SJCRH30 (cell line): ENCODE measurements at places on chromosomes 6 and 20. TPM values are rescaled to one million over a fixed set of nuclear protein-coding genes. Genes with fewer than 3 reads are reported as not detected.

Gene MYLK2
- 3.1 and 3.5 TPM in 2 replicates for total RNA-seq

Gene BMP5
- 61.2 and 72.3 TPM in 2 replicates for total RNA-seq

Gene LTA
- total RNA-seq, result not detected in 2 replicates

Gene ESR1
- total RNA-seq, result 0.03 TPM in 1 of 2 replicates, not detected in the other

Gene MOG
- not detected in 2 replicates for total RNA-seq

Gene SMAP1
- total RNA-seq, result 35.5 and 35.7 TPM in 2 replicates

DNA sequence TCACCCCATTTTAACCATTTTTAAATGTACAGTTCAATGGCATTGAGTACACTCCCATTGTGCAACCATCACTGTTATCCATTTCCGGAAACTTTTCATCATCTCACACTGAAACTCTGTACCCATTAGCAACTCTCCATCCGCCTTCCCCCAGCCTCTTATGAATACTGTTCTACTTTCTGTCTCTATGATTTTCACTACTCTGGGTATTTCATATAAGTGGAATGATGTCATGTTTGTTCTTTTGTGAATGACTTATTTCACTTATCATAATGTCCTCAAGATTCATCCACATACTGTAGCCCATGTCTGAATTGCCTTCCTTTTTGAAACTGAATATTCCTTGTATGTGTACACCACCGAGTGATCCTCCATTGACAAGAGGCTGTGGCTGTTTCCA lies 92.9 kb upstream of the TOX2 start:
- no peak for DNase-seq
- H3K27me3 ChIP-seq, result peaks cover 7% of the 10 kb centered on the region
- H3K4me1 ChIP-seq, result no peaks in the 10 kb centered on the region
- no peak overlapping the region for H3K4me3 ChIP-seq
- H3K36me3 ChIP-seq, result no peaks in the 10 kb centered on the region
- H3K27ac ChIP-seq, result no peak overlapping the region

DNA sequence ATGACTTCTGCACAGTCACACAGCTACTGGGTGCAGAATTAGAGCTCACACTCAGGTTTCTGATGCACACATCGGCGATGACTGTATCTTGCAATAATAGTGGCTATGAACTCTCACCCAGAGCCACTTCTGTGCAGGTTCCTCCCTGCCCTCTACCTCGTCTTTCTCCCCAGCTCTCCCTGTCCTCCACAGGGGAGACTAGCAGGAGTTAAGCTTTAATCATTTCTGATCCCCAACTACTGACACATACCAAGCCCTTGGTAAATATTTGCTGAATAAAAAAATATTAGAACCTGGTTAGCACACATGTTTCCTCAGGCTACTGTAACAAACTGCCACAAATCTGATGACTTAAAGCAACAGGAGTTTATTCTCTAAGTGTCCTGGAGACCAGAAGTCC lies 222.7 kb upstream of the FOXA2 start:
- no peak for DNase-seq
- H3K27me3 ChIP-seq, result no peaks in the 10 kb centered on the region
- no peaks in the 10 kb centered on the region for H3K36me3 ChIP-seq
- H3K4me3 ChIP-seq, result 0 out of 2 replicates have a peak overlapping the region, but pooled peaks have one; percentile 2

DNA sequence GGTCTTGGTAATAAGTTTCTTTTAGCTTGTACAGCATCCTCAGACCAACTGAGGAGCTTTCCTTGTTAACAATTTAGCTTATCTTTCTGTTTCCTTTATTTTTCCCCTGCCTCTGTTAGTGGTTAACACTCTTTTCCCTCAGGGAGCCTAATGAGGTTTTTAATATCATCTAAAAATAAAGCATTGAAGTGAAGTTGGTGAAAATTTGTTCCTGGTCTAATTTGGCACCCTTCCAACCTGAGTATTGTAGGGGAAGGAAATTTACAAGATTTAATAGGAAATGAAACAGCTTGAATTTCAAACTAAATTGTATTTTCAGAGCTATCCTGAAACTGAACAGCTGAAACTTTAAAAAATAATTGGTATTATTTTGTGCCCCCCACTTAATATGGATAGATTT lies 28.1 kb upstream of the VAPB start:
- DNase-seq, result no peak
- H3K4me3 ChIP-seq, result no peak overlapping the region
- no peaks in the 10 kb centered on the region for H3K4me1 ChIP-seq
- H3K36me3 ChIP-seq, result peaks cover 27% of the 10 kb centered on the region
- no peaks in the 10 kb centered on the region for H3K27me3 ChIP-seq

GRCh38 chr6:160391419-160392116 lies 43.4 kb downstream of the SLC22A3 start:
- H3K27ac ChIP-seq, result no peak overlapping the region
- no peak for DNase-seq
- H3K4me3 ChIP-seq, result no peak overlapping the region

DNA sequence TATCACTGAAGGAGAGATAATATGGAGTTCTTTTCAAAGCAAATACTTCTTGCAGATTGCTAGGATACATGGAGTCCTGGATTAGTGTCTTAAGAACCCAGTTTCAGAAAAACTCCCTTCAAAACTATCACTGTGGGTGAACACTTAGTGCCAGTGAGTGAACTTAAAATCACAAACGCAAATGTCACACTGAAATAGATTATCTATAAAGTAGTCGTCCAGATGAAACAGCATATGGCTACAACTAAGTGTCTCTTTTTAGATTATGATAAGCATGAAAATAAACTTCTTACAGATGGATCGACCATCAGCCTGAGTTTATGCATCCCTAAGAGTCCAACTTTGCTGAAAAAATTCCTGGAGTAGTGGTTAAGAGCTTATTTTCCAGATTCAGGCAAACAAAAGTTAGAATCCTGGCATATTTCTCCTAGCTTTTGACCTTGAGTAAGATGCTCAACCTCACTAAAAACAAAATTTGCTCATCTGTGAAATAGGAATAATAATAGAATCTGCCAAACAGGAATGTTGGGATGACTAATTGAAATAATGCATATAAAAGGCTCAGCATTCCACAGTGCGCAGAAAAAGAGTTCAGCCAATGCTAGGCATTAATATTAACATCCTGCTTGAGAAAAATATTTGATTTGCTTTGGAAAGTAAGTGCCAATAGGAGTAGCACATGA lies 70.4 kb downstream of the DOK5 start:
- no peaks in the 10 kb centered on the region for H3K36me3 ChIP-seq
- H3K4me1 ChIP-seq, result no peaks in the 10 kb centered on the region
- no peak for DNase-seq
- H3K27me3 ChIP-seq, result 0 out of 2 replicates have a peak, but pooled peaks cover 5% of the 10 kb centered on the region
- no peak overlapping the region for H3K4me3 ChIP-seq
- H3K27ac ChIP-seq, result no peak overlapping the region

DNA sequence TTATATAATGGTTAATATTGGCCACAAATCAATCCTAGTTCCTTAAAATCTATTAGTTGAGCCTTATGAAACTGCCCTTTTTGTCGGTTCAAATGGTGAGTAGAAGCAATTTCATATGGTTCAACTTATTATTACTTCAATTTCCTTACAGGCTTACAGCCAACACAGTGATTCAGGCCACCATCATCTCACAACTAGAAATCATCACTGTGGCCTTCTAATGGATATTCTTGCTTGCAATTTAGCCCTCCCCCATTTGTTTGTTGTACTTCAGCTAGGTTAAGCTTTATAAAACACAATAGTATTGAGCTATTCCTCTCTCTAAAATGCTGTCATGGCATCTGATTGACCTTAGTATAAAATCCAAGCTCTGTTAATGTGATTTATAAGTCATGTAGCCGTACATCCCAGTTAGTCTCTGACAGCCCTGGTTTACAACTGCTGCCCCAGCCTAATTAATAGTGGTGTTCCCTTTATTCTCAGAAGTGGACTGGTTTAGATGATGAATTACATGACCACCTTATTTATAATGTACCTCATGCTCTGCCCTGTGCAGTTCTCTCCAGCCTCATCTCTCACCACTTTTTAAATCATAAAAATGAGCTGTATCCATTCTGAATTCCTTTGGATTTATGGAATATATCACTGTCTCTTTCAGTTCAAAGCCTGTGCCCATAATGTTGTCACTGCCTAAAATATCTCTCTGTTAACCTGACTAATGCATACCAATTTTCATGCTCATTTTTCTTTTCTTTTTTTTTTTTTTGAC lies 36.7 kb downstream of the LAMA2 start:
- H3K4me1 ChIP-seq, result no peaks in the 10 kb centered on the region
- no peak overlapping the region for H3K27ac ChIP-seq
- H3K36me3 ChIP-seq, result no peaks in the 10 kb centered on the region
- DNase-seq, result no peak
- H3K4me3 ChIP-seq, result no peak overlapping the region

GRCh38 chr6:46044881-46045617 lies 29.4 kb upstream of the CLIC5 start:
- no peak overlapping the region for H3K4me3 ChIP-seq
- H3K4me1 ChIP-seq, result no peaks in the 10 kb centered on the region
- peak; percentile 39 for DNase-seq
- H3K27me3 ChIP-seq, result no peaks in the 10 kb centered on the region
- no peak overlapping the region for H3K27ac ChIP-seq

DNA sequence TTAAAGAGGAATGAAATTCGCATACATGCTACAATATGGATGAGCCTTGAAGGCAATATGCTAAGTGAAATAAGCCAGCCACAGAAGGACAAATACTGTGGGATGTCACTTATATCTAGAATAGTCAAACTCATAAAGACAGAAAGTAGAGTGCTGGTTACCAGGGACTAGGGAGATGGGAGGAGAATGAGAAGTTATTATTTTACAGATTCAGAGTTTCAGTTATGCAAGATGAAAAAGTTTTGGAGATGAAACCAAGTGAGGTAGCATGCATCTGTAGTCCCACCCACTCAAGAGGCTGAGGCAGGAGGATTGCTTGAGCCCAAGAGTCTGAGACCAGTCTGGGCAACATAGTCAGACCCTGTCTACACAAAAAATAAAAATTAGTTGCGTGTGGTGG lies 82.5 kb upstream of the ARID1B start:
- no peak overlapping the region for H3K4me3 ChIP-seq
- H3K4me1 ChIP-seq, result no peaks in the 10 kb centered on the region
- H3K27me3 ChIP-seq, result no peaks in the 10 kb centered on the region
- H3K36me3 ChIP-seq, result no peaks in the 10 kb centered on the region
- no peak overlapping the region for H3K27ac ChIP-seq

DNA sequence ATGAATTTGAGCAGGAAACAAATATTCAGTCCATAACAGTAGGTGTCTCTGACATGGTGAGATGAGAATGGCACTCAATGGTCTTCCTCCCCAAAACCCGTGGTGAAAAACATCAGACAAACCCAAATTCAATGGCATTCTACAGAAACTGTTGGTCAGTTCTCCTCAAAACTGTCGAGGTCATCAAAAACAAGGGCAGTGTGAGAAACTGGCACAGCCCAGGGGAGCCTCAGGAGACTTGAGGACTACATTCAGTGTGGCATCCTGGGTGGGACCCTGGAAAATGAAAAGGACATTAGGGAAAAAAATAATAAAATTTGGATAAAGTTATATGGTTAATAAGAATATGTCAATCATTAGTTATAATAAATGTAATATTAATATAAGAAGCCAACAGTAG lies 40.6 kb downstream of the LBP start:
- no peaks in the 10 kb centered on the region for H3K4me1 ChIP-seq
- no peak overlapping the region for H3K27ac ChIP-seq
- no peak for DNase-seq
- no peak overlapping the region for H3K4me3 ChIP-seq
- H3K27me3 ChIP-seq, result peaks cover 5% of the 10 kb centered on the region; the same call in 1 of the 2 replicates
- no peaks in the 10 kb centered on the region for H3K36me3 ChIP-seq

- H3K36me3 ChIP-seq, result no peaks in the 10 kb centered on the region
- no peak overlapping the region for H3K27ac ChIP-seq
- no peak overlapping the region for H3K4me3 ChIP-seq
- no peaks in the 10 kb centered on the region for H3K27me3 ChIP-seq
- no peaks in the 10 kb centered on the region for H3K4me1 ChIP-seq
Observed at GRCh38 chr20:5024982-5025381, 23.7 kb upstream of the SLC23A2 start.

DNA sequence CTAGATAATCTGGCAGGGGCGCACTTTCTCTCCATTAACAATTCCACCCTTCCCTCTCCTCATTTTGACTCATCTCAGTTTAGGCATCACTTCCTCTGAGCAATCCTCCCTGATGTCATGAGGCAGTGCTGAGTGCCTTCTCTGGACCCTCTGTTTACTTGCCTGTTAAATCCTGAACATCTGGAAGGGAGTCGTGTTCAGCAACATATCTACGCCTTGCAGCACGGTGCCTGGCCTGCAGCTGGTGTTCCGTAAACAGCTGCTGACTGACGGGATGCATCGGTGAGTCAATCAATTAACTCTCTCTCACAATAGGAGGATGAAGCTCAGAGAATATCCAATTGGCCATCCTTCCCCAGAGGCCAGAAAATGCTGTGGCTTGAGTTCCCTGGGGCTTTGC lies 613.5 kb downstream of the PTPRT start:
- H3K4me3 ChIP-seq, result no peak overlapping the region
- H3K27ac ChIP-seq, result no peak overlapping the region
- no peaks in the 10 kb centered on the region for H3K36me3 ChIP-seq

DNA sequence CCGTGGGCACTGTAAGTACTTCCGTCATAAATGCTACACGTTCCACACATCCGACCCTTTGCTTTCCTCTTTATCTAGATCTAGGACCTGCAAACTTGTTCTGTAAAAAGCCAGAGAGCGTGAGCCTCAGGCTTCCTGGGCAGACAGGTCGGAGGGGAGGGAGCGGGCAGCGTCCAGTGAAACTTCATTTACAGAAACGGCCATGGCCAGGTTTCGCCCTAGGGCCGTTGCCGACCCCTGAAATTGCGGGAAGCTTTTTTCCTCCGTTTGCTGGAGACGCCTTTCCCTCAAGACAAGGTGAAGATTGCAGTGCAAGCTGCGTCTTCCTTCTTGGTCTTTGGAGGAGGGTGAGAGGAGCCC lies 155.4 kb downstream of the DLL1 start:
- no peak overlapping the region for H3K27ac ChIP-seq
- no peaks in the 10 kb centered on the region for H3K36me3 ChIP-seq
- H3K4me1 ChIP-seq, result 0 out of 2 replicates have a peak, but pooled peaks cover 3% of the 10 kb centered on the region
- no peak for DNase-seq

DNA sequence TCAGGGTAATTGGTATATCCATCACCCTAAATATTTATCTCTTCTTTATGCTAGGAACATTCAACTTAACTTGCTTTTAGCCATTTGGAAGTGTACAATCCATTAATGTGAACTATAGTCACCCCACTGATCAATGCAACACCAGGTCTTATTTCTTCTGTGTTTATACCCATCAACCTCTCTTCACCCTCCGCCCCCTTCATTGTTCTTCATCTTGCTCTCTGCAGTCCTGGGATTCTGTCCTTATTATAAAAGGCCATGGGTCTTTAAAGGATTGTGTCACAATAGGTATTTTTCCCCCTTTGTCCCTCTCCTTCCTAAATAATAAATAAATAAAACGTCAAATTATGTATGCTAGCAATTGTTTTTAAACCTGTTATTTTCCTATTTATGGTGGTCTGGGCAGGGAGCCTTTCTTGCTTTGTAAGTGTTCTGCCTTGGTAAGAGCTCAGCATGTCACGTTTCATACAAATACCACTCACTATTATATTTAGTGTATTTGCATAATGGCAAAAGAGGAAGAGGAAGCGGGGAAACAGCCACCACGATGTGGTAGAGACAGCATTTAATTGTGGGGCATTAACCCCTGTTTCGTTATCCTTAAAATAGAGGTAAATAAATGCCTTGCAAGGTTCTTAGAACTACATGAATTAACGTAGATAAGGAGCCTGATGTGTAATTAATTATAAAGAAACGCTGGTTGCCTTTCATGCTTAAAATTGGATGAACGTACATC lies 1.9 kb downstream of the ABRACL start:
- no peaks in the 10 kb centered on the region; the same call in 1 of the 2 replicates for H3K4me1 ChIP-seq
- 0 out of 2 replicates have a peak, but pooled peaks cover 6% of the 10 kb centered on the region for H3K36me3 ChIP-seq
- H3K4me3 ChIP-seq, result peak overlapping the region; percentile 94; the same call in 1 of the 2 replicates
- no peaks in the 10 kb centered on the region for H3K27me3 ChIP-seq
- DNase-seq, result no peak
- H3K27ac ChIP-seq, result no peak overlapping the region
